Cerebellum (tissue), 4 donors: ENCODE measurements at places on chromosomes 2 and 18. TPM values are rescaled to one million over a fixed set of nuclear protein-coding genes. Genes with fewer than 3 reads are reported as not detected.

- DNase-seq = no peak
Measured at GRCh38 chr2:115913921-115914320, 1471.5 kb downstream of the DPP10 start.

DNA sequence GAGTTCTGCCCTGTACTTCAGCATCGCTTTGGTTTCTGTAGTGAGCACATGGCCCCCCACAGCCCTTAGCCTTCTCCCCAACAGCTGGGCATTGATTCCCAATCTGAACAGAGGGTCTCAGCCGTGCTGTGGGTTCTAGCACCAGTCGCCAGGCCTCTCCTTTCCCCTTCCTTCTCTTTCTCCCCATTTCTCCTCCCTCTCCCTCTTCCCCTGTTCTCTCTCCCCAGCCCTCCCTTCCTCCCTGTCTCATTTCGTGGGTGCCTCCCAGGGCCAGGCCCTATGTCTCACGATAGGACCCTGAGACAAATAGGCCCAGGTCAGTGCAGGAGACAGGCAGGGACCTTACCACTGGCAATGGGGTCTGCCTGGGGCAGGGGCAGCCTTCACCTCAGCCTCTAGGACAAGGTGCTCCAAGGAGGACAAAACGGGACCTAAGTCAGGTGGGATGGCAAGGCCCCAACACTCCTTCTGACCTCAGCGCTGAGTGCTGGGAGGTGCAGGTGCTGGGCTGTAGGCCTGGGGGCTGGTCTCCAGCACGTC is 143.4 kb upstream of the GPC1 start:
- DNase-seq = no peak

GRCh38 chr18:37567061-37567993 is 1.7 kb upstream of the CELF4 start:
- DNase-seq = peak; percentile 47

Gene MLPH
- 1.2 TPM for total RNA-seq

GRCh38 chr2:74966887-74967286 is 8.4 kb downstream of the POLE4 start:
- DNase-seq = no peak

Gene SPATA3
- not detected for total RNA-seq

DNA sequence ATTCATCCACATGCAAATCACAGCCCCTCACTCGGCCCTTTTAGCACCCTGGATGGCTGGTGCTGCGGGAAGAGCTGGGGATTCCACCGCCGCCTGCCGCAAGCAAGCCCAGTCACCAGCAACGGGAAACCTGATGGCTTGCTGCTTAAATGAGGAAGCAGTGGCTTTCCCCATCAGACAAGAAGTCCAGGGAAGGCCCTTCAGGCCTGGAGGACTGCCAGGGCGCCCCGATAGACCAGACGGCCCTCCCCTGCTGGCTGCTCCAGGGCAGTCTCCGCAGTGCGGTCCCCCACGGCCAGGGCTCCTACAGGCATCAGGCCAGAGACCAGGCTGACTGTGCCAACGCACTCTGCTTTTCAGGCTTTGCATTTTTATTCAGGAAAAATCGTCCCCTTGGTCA is 439.1 kb downstream of the EIPR1 start:
- DNase-seq = peak; percentile 17

- DNase-seq = no peak
Measured at GRCh38 chr2:157940024-157940423, 63.9 kb upstream of the ACVR1 start.

Gene PIEZO2
- 11.0 TPM for total RNA-seq

GRCh38 chr18:33135951-33136660 is 304.4 kb downstream of the CCDC178 start:
- no peak for DNase-seq

DNA sequence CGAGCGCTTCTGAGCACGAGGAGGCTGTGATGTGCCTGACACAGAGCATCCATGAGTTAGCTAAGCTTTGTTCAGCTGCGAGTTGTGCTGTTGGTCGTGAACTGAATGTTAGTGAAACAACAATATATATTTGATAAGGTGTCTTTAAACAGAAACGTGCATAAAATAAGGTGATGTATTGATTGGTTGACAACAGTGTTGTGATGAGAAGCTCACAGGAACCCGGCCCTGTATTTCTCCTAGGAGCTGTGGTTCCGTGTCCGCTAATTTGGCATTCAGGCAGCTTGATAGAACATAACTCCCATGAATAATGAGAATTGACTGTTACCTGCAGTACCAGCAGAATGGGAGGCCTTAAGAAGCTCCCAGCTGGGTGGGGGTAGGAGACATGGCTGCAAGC is 146.4 kb upstream of the MYCN start:
- DNase-seq = no peak

DNA sequence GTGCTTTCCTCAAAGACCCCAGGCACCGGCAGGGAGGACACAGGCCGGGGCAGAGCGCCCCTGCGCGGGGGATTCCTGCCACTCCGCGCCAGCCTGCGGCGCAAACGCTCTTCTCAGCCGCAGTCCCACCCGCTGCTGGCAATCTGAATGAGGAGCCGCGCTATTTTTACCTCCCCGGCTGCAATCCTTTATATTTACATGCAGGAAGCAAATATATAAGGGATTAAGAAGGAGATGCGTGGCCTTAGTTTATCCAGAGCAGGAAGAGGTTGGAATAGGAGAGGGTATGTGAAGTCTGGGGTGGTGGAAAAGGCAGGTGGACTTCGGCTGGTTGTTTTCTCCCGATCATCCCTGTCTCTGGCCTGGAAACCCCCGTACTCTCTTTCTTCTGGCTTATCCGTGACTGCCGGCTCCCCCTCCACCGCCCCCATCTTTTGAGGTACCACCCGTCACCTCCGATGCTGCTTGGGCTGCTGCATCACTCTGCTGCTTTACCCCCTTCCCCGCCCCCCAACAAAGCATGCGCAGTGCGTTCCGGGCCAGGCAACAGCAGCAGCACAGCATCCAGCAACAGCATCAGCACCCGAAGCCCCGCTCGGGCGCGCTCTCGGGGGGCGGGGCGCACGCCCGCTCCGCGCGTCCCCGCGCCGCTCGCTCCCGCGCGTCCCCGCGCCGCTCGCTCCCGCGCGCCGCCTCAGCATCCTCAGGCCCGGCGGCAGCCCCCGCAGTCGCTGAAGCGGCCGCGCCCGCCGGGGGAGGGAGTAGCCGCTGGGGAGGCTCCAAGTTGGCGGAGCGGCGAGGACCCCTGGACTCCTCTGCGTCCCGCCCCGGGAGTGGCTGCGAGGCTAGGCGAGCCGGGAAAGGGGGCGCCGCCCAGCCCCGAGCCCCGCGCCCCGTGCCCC is at the start of gene ADAM23:
Gene ADAM23 (plus strand): TSS at position 700 of the 902 bp plus-strand sequence. CDS start 335 bp downstream, outside the sequence.
- DNase-seq = peak; percentile 96

DNA sequence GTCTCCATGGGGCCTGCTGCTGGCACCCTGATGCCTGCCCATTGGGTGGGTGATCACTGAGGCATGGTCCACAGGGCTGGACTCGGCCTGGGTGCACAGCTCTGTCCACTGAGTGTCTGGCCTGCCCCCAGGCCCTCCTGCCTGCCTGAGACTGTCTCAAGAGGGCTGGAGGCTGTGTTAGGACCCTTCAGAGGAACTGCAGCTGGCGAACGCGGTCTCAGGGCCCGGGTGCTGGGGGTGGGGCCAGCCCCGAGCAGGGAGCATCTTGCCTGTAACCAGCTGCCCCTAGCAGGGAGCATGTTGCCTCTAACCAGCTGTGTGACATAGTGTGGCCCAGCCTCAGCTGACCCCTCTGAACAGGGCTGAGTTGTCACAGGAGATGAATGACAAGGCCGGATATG is 50.0 kb downstream of the TWIST2 start:
- DNase-seq = no peak

DNA sequence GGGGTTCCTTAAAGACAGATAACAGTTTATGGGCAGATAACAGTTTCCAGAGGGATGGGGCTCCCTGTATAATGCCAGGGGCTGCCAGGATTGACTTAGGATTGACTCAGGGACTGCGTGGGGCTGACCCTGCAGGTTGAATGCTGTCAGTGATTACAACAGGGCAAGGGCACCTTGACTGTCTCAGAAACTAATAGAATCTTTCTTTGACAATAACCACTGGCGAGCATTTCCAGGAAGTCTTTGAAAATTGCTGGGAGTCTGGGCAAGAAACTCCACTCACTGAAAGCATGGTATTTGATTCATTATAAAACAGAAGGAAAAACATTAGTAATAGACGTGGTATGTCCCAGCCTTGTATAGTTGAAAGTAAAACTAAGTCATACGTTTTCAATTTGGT is 101.0 kb downstream of the GPD2 start:
- no peak for DNase-seq

Gene PTPRN
- total RNA-seq = 18.1 TPM

Gene MDH1B
- 5.0 TPM for total RNA-seq

Gene CCDC74B
- total RNA-seq = 6.0 TPM

Gene MRO
- 1.00 TPM for total RNA-seq

- DNase-seq = no peak
Measured at GRCh38 chr18:10454681-10455557, 484 bp downstream of the APCDD1 start.

GRCh38 chr2:172751564-172751963 is 15.9 kb downstream of the RAPGEF4 start:
- no peak for DNase-seq

DNA sequence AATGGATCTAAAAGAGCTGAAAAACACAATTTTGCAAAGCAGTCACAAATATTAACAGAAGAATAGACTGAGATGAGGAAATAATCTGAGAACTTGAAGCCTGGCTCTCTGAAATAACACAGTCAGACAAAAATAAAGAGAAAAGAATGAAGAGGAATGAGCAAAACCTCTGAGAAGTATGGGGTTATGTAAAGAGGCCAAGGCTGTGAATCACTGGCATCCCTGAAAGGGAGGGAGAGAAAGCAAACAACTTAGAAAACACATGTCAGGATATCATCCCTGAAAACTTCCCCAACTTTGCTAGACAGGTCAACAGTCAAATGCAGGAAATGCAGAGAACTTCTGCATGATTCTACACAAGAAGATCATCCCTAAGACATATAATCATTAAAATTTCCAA is 73.5 kb upstream of the LHCGR start:
- DNase-seq = no peak

- no peak for DNase-seq
Measured at GRCh38 chr2:33560017-33560416, 39.1 kb downstream of the FAM98A start.

- no peak for DNase-seq
Measured at GRCh38 chr2:233993461-233993860, 57.0 kb upstream of the SPP2 start.

GRCh38 chr2:45260946-45261345 is 251.7 kb upstream of the SIX2 start:
- DNase-seq = no peak

DNA sequence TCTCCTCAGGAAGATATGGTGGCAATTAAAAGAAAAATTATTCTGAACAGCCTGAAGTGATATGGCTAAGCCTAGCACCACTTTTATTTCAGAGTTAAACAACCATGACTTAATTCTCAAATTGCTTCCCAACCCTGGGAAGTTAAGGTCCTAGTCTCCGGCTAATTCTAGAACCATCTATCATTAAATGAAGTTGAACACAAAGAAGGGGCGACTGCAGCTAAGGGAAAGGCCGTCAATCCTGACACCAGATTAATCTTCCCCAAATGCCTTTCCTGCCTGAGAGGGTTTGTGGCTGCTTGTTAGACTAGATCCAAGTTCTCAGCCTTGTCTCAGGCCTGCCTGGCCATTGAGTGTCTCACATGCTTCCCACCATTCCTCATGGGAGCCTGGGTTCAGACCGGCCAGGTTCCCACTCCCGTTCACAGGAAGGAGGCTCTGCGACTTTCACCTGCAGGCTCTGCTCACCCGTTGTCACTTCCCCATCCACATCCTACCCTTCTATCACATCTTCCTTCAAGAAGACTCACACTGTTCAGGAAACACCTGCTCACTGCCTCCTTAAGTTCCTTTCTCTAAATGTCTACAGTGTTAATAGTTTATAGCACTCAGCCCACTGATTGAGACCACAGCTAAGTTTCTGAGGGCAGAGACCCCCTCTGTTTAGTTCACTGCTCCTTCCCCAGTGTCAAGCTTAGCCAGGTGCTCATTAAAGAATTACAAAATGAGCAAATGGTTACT is 282.9 kb upstream of the REV1 start:
- no peak for DNase-seq

DNA sequence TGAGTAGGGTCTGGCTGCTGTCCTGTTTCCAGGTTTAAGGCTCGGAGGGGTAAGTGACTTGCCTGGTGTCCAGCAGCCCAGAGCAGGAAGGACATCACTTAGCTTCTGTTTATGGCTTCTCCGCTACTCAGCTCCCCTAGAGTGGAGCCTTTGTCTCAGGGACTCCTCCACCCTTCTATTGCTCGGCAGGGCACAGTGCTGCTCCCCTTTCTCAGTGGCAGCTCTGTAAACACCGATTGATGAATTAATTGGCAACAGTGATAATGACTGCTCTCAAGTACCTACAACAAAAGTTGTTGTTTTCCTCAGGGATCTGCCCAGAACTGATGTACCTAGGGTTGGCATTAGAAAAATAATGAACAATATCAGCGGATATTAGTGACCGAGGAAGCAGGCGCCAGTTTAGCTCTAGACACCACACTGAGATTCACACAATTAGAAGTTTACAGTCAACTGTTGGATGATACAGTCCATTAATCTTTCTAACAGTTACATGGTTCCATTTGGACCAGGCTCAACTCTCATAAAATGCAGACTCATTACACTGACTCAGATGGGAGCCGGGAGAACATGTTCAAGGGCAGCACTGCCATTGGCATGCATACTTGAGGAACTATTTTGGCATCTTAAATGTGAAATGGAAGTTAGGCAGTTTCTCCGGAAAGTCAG is 265.7 kb downstream of the MTX2 start:
- DNase-seq = no peak

GRCh38 chr18:77207540-77207939 is 42.1 kb upstream of the GALR1 start:
- DNase-seq = no peak

DNA sequence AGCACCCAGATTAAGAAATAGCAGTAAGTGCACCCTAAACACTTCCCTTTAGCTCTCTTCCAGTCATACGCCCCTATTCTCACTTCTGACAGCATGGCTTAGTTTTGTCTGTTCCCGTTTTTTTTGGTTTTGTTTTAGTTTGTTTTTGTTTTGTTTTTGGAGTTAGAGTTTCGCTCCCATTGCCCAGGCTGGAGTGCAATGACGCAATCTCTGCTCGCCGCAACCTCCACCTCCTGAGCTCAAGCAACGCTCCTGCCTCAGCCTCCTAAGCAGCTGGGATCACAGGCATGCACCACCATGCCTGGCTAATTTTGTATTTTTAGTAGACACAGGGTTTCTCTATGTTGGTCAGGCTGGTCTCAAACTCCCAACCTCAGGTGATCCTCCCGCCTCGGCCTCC is 2067.7 kb downstream of the SUCLG1 start:
- DNase-seq = no peak

- no peak for DNase-seq
Measured at GRCh38 chr18:77140439-77141109, 8.0 kb upstream of the MBP start.

DNA sequence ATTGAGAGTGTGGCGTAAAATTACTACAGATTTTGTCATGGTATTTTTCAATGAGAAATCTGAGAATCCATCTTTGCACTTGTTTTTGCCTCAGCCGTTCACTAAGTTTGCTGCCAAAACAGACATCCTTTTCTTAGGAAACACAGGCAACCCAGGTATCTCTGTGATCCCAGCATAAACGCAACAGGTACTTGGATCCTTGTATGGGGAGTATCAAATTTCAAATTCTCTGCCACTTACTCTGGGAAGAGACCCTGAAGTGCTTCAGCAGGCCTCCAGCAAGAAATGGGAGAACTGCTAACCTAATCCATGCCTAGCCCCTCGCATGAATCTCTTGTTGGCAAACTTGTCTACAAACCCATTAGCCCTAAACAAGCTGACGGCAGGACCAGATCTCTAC is 83.1 kb downstream of the BCL11A start:
- DNase-seq = no peak
